Keratinocyte (primary cell): ENCODE measurements at places on chromosomes 16 and 17. TPM values are rescaled to one million over a fixed set of nuclear protein-coding genes. Genes with fewer than 3 reads are reported as not detected.
A peak's percentile ranks its signal among the peaks of the same experiment; 100 is the strongest.

SMIM36 gene
- not detected in 3 replicates for polyA plus RNA-seq

C16orf74 gene
- 35.3 to 53.6 TPM (median 45.8 TPM) in 3 replicates for polyA plus RNA-seq

GNG13 gene
- polyA plus RNA-seq, result not detected in 3 replicates

TMEM95 gene
- not detected in 3 replicates for polyA plus RNA-seq

CES3 gene
- 0.63 to 2.7 TPM (median 1.5 TPM) in 3 replicates for polyA plus RNA-seq

WDR59 gene
- polyA plus RNA-seq, result 47.0 to 73.9 TPM (median 59.7 TPM) in 3 replicates

RNF151 gene
- not detected in 3 replicates for polyA plus RNA-seq

KIF19 gene
- not detected in 3 replicates for polyA plus RNA-seq

RGS9 gene
- polyA plus RNA-seq, result 2.1 to 4.8 TPM (median 2.3 TPM) in 3 replicates

SLC43A2 gene
- polyA plus RNA-seq, result 12.7 to 17.0 TPM (median 13.9 TPM) in 3 replicates

GRCh38 chr17:4480929-4481898, 17.5 kb upstream of the SPNS2 start:
- H3K4me3 ChIP-seq, result no peak overlapping the region
- peaks cover 28% of the 10 kb centered on the region for H3K4me1 ChIP-seq
- H3K27me3 ChIP-seq, result no peaks in the 10 kb centered on the region
- H3K36me3 ChIP-seq, result no peaks in the 10 kb centered on the region
- DNase-seq, result no peak

DNA sequence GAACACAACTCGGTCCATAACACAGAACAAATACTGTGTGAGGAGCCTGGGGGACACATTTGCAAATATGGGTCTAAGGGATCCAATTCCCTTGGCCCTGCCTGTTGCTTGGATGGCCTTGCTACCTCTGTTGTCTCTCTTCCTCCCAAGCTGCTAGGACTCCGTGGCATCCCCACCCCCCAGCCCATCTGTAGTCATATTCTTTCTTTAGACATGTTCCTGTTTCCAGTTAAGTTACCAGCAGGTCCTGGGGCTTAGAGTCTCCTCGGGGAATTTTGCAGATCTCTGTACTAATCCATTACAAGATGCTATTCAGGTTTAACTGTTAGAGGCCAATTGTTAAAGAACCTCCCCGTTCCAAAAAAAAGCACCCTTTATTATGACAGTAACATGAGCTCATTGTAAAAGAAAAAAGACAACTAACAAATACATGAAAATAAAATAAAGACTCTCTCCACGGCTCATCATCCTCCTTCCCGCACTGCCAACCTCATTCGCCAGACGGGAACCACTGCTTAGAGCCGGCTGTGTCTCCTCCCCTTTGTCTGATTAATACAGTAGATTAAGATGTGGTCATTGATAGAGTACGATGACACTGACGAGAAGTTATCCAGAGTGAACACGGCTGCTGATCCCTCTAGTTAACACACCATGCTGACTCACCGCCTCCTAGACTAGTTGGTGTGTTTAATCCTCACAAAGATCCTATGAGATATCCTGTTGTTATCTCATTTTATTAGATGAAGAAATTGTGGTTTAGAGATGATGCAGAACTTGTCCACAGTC, 22.2 kb downstream of the HS3ST4 start:
- no peaks in the 10 kb centered on the region for H3K27me3 ChIP-seq
- DNase-seq, result no peak
- H3K4me1 ChIP-seq, result no peaks in the 10 kb centered on the region
- no peaks in the 10 kb centered on the region for H3K36me3 ChIP-seq

DNA sequence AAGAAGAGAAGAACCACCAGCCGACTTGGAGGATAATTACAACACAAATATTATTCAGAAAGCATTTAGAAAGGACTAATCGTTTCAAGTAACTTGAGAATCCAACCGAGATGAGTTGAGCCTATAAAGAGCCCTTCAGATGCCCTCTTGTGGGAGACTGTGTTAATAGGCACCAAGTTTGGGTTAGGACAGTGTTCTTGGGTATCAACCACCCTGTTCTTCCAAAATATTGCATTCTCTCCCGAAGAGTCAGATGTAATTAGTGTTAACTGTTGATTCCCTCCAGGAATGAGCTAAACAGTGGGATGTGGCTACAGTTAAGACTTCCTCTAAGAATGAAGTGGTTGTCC, 87.8 kb upstream of the NOL11 start:
- H3K4me3 ChIP-seq, result no peak overlapping the region
- no peak for DNase-seq
- no peaks in the 10 kb centered on the region for H3K4me1 ChIP-seq

GRCh38 chr17:27840688-27841087, 40.4 kb upstream of the NOS2 start:
- DNase-seq, result no peak
- H3K4me3 ChIP-seq, result no peak overlapping the region
- no peaks in the 10 kb centered on the region for H3K36me3 ChIP-seq
- H3K27ac ChIP-seq, result no peak overlapping the region

GRCh38 chr17:81395600-81396277, 482 bp downstream of the BAHCC1 start:
- peak overlapping the region; percentile 82 for H3K27ac ChIP-seq
- no peaks in the 10 kb centered on the region for H3K36me3 ChIP-seq
- DNase-seq, result no peak
- peak overlapping the region; percentile 81 for H3K4me3 ChIP-seq

DNA sequence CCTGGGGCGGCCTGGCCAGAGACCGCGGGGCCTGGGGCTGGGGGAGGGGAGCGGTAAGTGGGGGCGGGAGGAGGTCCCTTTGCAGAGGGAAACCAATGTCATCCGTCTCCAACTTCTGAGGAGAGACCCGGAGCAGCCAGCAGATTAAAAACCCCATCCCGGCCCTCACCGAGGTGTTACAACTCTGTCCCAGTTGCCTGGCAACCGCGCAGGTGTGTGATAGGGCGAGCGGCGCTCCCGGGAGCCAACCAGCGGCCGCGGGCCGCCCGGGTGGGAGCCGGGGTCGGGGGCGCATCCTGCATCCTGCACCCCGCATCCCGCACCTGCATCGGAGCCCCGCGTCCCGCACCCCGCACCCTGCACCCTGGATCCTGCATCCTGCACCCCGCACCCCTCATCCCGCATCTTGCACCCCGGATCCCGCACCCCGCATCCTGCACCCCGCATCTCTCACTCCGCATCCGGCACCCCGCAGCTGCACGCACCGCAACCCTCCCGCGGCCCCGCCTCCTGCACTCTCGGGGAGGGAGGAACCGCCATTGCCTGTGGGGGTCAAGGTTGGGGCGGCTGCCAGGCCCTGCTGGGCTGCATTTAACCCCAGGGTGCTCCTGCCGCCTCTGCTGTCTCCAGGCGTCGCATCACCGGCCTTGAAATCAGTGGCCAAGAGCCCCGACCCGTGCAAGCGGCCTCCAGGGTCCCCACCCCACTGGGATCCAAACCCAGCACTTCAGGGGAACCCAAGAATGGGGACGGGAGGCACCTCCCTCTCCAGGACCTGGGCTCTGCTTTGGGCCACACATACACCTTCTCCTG, 47.3 kb downstream of the RTN4RL1 start:
- DNase-seq, result no peak
- no peaks in the 10 kb centered on the region for H3K27me3 ChIP-seq
- H3K36me3 ChIP-seq, result no peaks in the 10 kb centered on the region
- H3K27ac ChIP-seq, result no peak overlapping the region

DNA sequence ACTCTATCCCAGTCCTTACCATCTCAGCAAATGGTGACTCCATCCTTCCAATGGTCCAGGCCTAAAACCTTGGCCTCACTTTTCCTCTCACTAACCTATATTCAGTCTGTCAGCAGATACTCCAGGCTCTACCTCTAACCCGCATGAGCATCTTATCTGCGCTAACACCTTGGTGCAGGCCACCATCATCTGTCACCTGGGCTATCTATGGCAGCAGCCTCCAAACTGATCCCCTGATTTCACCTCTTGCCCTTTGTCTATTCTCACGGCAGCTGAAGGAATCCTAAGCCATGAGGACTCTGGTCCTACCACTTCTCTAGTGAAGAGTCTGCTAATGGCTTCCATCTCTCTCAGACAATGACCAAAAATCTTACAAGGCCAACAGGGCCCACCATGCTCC, 57.9 kb upstream of the CCL1 start:
- no peaks in the 10 kb centered on the region for H3K4me1 ChIP-seq
- no peak overlapping the region for H3K27ac ChIP-seq
- no peak overlapping the region for H3K4me3 ChIP-seq
- peaks cover 16% of the 10 kb centered on the region for H3K27me3 ChIP-seq
- no peaks in the 10 kb centered on the region for H3K36me3 ChIP-seq

GRCh38 chr16:57297856-57298255, 13.4 kb upstream of the PLLP start:
- H3K4me1 ChIP-seq, result peaks cover 14% of the 10 kb centered on the region
- DNase-seq, result no peak
- H3K27ac ChIP-seq, result no peak overlapping the region
- no peaks in the 10 kb centered on the region for H3K27me3 ChIP-seq

DNA sequence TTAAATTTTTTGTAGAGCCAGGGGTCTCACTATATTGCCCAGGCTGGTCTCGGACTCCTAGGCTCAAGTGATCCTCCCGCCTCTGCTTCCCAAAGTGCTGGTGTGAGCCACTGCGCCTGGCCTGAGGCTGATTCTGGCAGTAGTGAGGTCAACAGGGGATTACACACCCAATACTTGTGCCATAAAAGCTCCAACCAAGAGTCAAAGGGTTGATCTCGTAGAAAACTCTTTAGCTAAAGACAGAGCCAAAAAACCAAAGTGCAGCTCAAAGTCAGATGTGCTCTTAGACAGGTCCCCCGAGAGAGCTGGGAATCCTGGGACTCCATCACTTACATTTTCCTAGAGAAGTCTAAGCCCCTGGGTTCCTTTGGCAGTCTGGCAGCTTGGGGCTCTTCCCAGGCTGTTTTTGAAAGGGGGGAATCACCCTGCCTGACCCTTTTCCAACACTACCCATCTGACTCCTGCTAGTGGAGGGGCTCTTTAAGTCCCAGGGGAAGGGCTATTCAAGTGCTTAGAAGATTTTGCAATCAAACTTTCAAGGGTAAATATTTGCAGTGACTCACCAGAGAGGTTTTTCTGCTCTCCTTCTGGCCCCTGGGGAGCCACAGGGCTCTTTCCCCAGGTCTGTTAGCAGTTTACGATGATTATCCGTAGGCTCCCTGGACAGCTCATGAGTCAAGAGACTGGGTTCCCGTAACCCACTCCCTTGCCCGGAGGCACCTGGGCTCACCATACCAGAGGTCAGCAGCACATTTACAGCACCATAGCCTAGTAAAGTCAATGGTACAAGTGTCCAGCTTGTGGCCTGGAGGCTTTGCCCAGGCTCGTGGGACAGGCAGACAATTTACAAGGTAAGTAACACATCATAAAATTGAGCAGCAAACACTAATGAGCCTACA, 408.7 kb downstream of the SLC39A11 start:
- H3K36me3 ChIP-seq, result no peaks in the 10 kb centered on the region
- H3K4me3 ChIP-seq, result no peak overlapping the region
- peaks cover 35% of the 10 kb centered on the region for H3K4me1 ChIP-seq
- H3K27ac ChIP-seq, result peak overlapping the region; percentile 48

GRCh38 chr17:81519284-81520020, 6.9 kb upstream of the ACTG1 start:
- H3K27me3 ChIP-seq, result peaks cover 19% of the 10 kb centered on the region
- H3K27ac ChIP-seq, result no peak overlapping the region
- DNase-seq, result no peak
- no peaks in the 10 kb centered on the region for H3K36me3 ChIP-seq
- H3K4me1 ChIP-seq, result peaks cover 14% of the 10 kb centered on the region

DNA sequence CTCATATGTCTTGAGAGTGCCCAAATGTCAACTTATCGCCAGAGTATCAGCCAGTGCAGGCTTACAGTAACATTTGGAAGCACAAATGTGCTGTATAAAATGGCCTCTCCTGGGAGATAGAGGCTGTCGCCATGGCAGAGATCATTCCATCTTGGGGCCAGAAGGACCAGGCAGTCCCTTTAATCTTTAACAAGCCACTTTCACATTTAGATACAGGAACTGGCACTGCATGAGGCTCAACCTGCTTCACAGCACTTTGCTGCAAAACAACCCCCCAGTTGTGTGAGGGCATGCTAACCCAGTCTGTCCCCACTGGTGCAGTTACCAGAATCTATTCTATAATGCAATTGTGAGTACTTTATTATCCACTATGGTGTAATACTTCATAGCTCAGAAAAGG, 4.7 kb upstream of the RFFL start:
- peaks cover 18% of the 10 kb centered on the region for H3K4me1 ChIP-seq
- H3K27me3 ChIP-seq, result no peaks in the 10 kb centered on the region
- no peak overlapping the region for H3K4me3 ChIP-seq
- peaks cover 3% of the 10 kb centered on the region for H3K36me3 ChIP-seq

DNA sequence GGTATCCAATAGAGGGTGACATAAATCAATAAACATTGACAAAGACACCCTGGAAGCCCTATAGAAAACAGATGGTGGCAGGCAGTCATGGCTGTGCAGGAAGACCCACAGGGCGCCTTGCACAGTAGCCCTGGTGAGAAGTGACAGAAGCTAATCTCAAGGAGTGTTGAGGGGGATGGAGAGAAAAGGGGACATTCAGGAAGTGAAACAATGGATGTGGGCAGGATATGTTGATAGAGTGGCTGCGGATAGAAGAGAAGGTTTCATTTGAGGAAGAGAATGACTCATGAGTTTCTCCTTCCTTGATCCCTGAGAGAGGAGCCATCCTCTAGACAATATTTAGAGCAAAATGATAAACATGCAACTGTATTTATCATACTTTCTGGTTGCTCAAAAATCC, 468.8 kb upstream of the HSBP1 start:
- DNase-seq, result no peak
- H3K4me3 ChIP-seq, result no peak overlapping the region
- H3K27me3 ChIP-seq, result no peaks in the 10 kb centered on the region
- no peaks in the 10 kb centered on the region for H3K4me1 ChIP-seq

GRCh38 chr17:39209317-39210092, 9.4 kb downstream of the RPL19 start:
- DNase-seq, result no peak
- no peak overlapping the region for H3K27ac ChIP-seq
- H3K27me3 ChIP-seq, result peaks cover 44% of the 10 kb centered on the region
- peaks cover 10% of the 10 kb centered on the region for H3K4me1 ChIP-seq
- peaks cover 2% of the 10 kb centered on the region for H3K36me3 ChIP-seq

- H3K27ac ChIP-seq, result no peak overlapping the region
- no peak overlapping the region for H3K4me3 ChIP-seq
- H3K4me1 ChIP-seq, result no peaks in the 10 kb centered on the region
- H3K36me3 ChIP-seq, result no peaks in the 10 kb centered on the region
- H3K27me3 ChIP-seq, result no peaks in the 10 kb centered on the region
- DNase-seq, result no peak
Measured at GRCh38 chr17:66338937-66339336, 36.5 kb downstream of the PRKCA start.

- H3K4me3 ChIP-seq, result no peak overlapping the region
- no peaks in the 10 kb centered on the region for H3K4me1 ChIP-seq
- no peaks in the 10 kb centered on the region for H3K36me3 ChIP-seq
- DNase-seq, result no peak
Measured at GRCh38 chr17:60750640-60751039, 73.0 kb downstream of the BCAS3 start.

DNA sequence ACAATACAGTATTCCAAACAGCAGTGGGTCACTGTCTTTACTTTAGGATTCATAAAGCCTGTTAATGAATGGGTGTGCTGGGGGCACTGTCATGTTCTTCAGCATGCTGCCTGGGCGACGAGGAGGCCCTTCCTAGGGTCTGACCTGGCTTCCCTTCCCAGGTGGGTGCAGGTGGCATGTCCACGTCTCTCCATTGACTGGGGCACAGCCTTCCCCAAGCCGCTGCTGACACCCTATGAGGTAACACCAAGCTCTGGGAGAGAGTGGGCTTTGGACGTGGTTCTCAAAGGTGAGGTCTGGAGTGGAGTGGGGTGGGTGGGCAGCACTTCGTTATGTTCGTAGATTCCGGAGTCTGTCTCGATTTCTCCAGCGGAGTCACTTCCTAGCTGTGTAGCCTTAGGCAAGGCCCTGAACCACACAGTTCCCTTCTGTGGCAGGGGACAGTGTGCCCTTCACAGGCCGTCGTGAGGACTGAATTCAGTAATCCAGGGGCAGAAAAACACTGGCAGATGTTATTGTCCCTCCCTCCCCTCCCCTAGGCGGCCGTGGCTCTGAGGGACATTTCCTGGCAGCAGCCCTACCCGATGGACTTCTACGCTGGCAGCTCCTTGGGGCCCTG, 771 bp upstream of the OVCA2 start:
- H3K4me1 ChIP-seq, result peaks cover 31% of the 10 kb centered on the region
- peaks cover 9% of the 10 kb centered on the region for H3K36me3 ChIP-seq
- no peak for DNase-seq
- H3K4me3 ChIP-seq, result peak overlapping the region; percentile 72
